Gastroesophageal sphincter (tissue), 4 donors: ENCODE measurements at places on chromosomes 11 and 22. TPM values are rescaled to one million over a fixed set of nuclear protein-coding genes. Genes with fewer than 3 reads are reported as not detected.

The OR8B8 gene
- total RNA-seq: not detected

The OR52H1 gene
- 0.54 TPM for total RNA-seq

The P2RY6 gene
- 1.9 TPM for total RNA-seq

The OR6A2 gene
- total RNA-seq: 0.08 TPM

The BCO2 gene
- 7.5 TPM for total RNA-seq

The PKDREJ gene
- under 0.01 TPM for total RNA-seq

The TCN1 gene
- total RNA-seq: not detected

The LMNTD2 gene
- total RNA-seq: 1.1 TPM

The SEC14L6 gene
- 0.22 TPM for total RNA-seq

The SUSD2 gene
- 2.4 TPM for total RNA-seq

The YAP1 gene
- total RNA-seq: 192 TPM

The MPZL3 gene
- total RNA-seq: 3.8 TPM

The ALKBH3 gene
- total RNA-seq: 41.3 TPM

The KRTAP5-1 gene
- not detected for total RNA-seq

The ADAMTS8 gene
- total RNA-seq: 28.8 TPM

The GLYATL2 gene
- total RNA-seq: 3.6 TPM

The CAPRIN1 gene
- 94.5 TPM for total RNA-seq

The C11orf42 gene
- not detected for total RNA-seq

The GPHA2 gene
- total RNA-seq: not detected

The ISX gene
- not detected for total RNA-seq

The OR4B1 gene
- not detected for total RNA-seq

The MISFA gene
- total RNA-seq: not detected

The MICAL2 gene
- 196 TPM for total RNA-seq

The CD3D gene
- total RNA-seq: 1.5 TPM

The KRTAP5-4 gene
- total RNA-seq: not detected

The CRYBB2 gene
- total RNA-seq: not detected

The TNNI2 gene
- total RNA-seq: not detected

The GLYATL1 gene
- 3.9 TPM for total RNA-seq

The PIM3 gene
- total RNA-seq: 39.2 TPM

The KCNC1 gene
- total RNA-seq: 0.27 TPM

The GRK3 gene
- total RNA-seq: 4.2 TPM

The APOL5 gene
- total RNA-seq: not detected

The EHF gene
- 30.0 TPM for total RNA-seq

The CHCHD10 gene
- total RNA-seq: 40.6 TPM

The SWAP70 gene
- 65.9 TPM for total RNA-seq

The PAX6 gene
- 0.94 TPM for total RNA-seq

The HBG1 gene
- not detected for total RNA-seq

The GLYAT gene
- total RNA-seq: not detected

The OSBP gene
- 31.4 TPM for total RNA-seq

The UBQLN3 gene
- total RNA-seq: 0.62 TPM

The KRTAP5-2 gene
- not detected for total RNA-seq

The OR4A16 gene
- total RNA-seq: not detected

The UPB1 gene
- 0.93 TPM for total RNA-seq

The C11orf68 gene
- total RNA-seq: 38.4 TPM

The NRXN2 gene
- 5.1 TPM for total RNA-seq

The SCGB1D2 gene
- not detected for total RNA-seq

The PDGFD gene
- 26.4 TPM for total RNA-seq

The GPR83 gene
- 0.27 TPM for total RNA-seq

The SMIM38 gene
- total RNA-seq: 1.3 TPM

The MAJIN gene
- not detected for total RNA-seq

The IL17REL gene
- total RNA-seq: not detected

The TSPAN32 gene
- total RNA-seq: 3.6 TPM

The MYOD1 gene
- not detected for total RNA-seq

The MIAT gene
- 0.62 TPM for total RNA-seq

The YPEL4 gene
- 1.5 TPM for total RNA-seq

The DDIAS gene
- 2.3 TPM for total RNA-seq
